Central memory CD8-positive, alpha-beta T cell (primary cell): ENCODE measurements at places on chromosomes 7 and 10.

DNA sequence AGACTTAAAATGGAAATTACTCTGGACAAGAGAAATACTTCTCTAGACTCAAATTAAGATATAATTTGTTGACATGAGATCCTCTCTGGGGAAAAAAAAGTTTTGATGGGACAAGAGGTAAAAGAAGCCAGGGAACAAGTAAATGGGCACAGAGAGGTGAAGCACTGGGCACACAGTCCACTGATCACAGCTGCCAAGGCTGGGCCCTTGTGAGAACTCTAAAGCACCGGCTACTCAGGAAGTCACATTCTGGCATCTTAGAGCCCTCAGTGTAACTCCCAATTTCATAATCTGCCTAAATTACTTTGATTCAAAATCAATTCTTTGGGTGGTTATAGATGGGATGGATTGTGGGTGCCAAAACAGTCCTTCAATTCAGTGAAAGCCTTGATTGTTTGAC lies 123.2 kb upstream of the CACNA2D1 start:
- DNase-seq: no peak
- H3K27ac ChIP-seq: no peak overlapping the region
- H3K4me1 ChIP-seq: no peaks in the 10 kb centered on the region
- H3K27me3 ChIP-seq: no peaks in the 10 kb centered on the region
- no peaks in the 10 kb centered on the region for H3K36me3 ChIP-seq

- no peak overlapping the region for H3K27ac ChIP-seq
- peaks cover 13% of the 10 kb centered on the region for H3K27me3 ChIP-seq
- H3K36me3 ChIP-seq: peaks cover 8% of the 10 kb centered on the region
- peaks cover 5% of the 10 kb centered on the region for H3K4me1 ChIP-seq
Measured at GRCh38 chr10:59625721-59626522, 83.7 kb downstream of the SLC16A9 start.

GRCh38 chr10:20670579-20670978 lies 226.5 kb downstream of the NEBL start:
- H3K27ac ChIP-seq: no peak overlapping the region
- H3K36me3 ChIP-seq: no peaks in the 10 kb centered on the region
- no peak overlapping the region for H3K4me3 ChIP-seq
- H3K4me1 ChIP-seq: no peaks in the 10 kb centered on the region
- DNase-seq: no peak
- no peaks in the 10 kb centered on the region for H3K27me3 ChIP-seq

GRCh38 chr7:71601851-71602250 lies 469.9 kb downstream of the GALNT17 start:
- no peaks in the 10 kb centered on the region for H3K4me1 ChIP-seq
- H3K27me3 ChIP-seq: no peaks in the 10 kb centered on the region
- no peaks in the 10 kb centered on the region for H3K36me3 ChIP-seq
- DNase-seq: no peak
- no peak overlapping the region for H3K27ac ChIP-seq

- no peak overlapping the region for H3K27ac ChIP-seq
- DNase-seq: no peak
- peaks cover 14% of the 10 kb centered on the region for H3K4me1 ChIP-seq
Measured at GRCh38 chr7:24756545-24757352, 515 bp downstream of the GSDME start.

GRCh38 chr10:78038791-78039547 lies 5.3 kb downstream of the RPS24 start:
- H3K36me3 ChIP-seq: peaks cover 68% of the 10 kb centered on the region
- H3K27ac ChIP-seq: no peak overlapping the region
- no peak for DNase-seq
- peaks cover 66% of the 10 kb centered on the region for H3K4me1 ChIP-seq

DNA sequence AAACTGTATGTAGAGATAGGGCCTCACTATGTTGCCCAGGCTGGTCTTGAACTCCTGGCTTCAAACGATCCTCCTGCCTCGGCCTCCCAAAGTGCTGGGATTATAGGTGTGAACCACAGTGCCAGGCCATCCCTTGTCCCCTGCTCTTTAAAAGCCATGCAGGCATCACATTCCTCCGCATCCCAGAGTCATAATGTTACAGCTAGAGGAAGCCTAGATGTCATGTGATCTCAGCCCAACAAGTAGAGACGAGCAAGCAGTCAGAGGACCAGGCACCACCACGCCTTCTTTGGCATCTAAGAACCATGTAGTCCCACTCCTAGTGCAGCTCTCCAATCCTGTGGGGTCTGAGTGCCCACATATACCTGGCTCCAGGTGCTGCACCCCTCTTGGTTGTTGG lies 13.1 kb downstream of the PODXL start:
- H3K36me3 ChIP-seq: peaks cover 2% of the 10 kb centered on the region
- no peak for DNase-seq
- H3K27me3 ChIP-seq: peaks cover 11% of the 10 kb centered on the region
- H3K27ac ChIP-seq: no peak overlapping the region

GRCh38 chr7:9097565-9098060 lies 664.2 kb downstream of the NXPH1 start:
- H3K36me3 ChIP-seq: no peaks in the 10 kb centered on the region
- no peaks in the 10 kb centered on the region for H3K27me3 ChIP-seq

GRCh38 chr10:72702868-72703581 lies 11.1 kb downstream of the MCU start:
- H3K27me3 ChIP-seq: no peaks in the 10 kb centered on the region
- no peaks in the 10 kb centered on the region for H3K36me3 ChIP-seq
- no peak for DNase-seq
- H3K4me3 ChIP-seq: no peak overlapping the region

GRCh38 chr10:29157321-29157720 lies 131.5 kb upstream of the LYZL1 start:
- H3K27ac ChIP-seq: no peak overlapping the region
- no peak overlapping the region for H3K4me3 ChIP-seq
- no peaks in the 10 kb centered on the region for H3K36me3 ChIP-seq
- H3K27me3 ChIP-seq: peaks cover 18% of the 10 kb centered on the region
- no peak for DNase-seq
- H3K4me1 ChIP-seq: no peaks in the 10 kb centered on the region

DNA sequence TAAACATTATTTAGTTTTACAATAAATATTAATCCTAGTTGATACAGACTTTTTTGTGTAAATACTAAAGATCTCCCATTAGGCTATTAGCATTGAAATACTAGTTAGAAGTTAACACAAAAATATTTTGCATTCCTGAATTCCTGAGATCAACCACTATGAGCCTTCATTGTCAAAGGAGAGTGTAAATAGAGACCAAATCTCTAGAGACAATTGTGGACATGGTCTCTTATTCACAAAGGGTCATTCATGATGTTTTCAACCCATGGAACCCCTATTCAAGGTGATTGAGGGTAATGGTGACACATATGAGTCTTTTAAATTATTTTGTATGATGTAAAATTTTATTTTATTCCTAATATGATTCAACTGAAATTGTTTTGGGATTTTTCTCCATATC lies 1454.8 kb upstream of the LRRTM3 start:
- H3K4me1 ChIP-seq: no peaks in the 10 kb centered on the region
- H3K36me3 ChIP-seq: no peaks in the 10 kb centered on the region
- no peaks in the 10 kb centered on the region for H3K27me3 ChIP-seq
- DNase-seq: no peak
- no peak overlapping the region for H3K27ac ChIP-seq

- no peak overlapping the region for H3K27ac ChIP-seq
- H3K36me3 ChIP-seq: no peaks in the 10 kb centered on the region
- no peaks in the 10 kb centered on the region for H3K4me1 ChIP-seq
- no peak for DNase-seq
Measured at GRCh38 chr10:15333909-15334649, 37.0 kb downstream of the FAM171A1 start.

GRCh38 chr7:139995017-139995915 lies 67.5 kb downstream of the PARP12 start:
- no peak overlapping the region for H3K4me3 ChIP-seq
- peaks cover 15% of the 10 kb centered on the region for H3K27me3 ChIP-seq
- H3K36me3 ChIP-seq: no peaks in the 10 kb centered on the region
- no peaks in the 10 kb centered on the region for H3K4me1 ChIP-seq
- no peak for DNase-seq

- no peaks in the 10 kb centered on the region for H3K27me3 ChIP-seq
- no peak for DNase-seq
- peak overlapping the region; percentile 89 for H3K27ac ChIP-seq
- peaks cover 14% of the 10 kb centered on the region for H3K36me3 ChIP-seq
- H3K4me1 ChIP-seq: peaks cover 19% of the 10 kb centered on the region
- H3K4me3 ChIP-seq: peak overlapping the region; percentile 85
Measured at GRCh38 chr10:103660364-103661197, 167.1 kb downstream of the NEURL1 start.

DNA sequence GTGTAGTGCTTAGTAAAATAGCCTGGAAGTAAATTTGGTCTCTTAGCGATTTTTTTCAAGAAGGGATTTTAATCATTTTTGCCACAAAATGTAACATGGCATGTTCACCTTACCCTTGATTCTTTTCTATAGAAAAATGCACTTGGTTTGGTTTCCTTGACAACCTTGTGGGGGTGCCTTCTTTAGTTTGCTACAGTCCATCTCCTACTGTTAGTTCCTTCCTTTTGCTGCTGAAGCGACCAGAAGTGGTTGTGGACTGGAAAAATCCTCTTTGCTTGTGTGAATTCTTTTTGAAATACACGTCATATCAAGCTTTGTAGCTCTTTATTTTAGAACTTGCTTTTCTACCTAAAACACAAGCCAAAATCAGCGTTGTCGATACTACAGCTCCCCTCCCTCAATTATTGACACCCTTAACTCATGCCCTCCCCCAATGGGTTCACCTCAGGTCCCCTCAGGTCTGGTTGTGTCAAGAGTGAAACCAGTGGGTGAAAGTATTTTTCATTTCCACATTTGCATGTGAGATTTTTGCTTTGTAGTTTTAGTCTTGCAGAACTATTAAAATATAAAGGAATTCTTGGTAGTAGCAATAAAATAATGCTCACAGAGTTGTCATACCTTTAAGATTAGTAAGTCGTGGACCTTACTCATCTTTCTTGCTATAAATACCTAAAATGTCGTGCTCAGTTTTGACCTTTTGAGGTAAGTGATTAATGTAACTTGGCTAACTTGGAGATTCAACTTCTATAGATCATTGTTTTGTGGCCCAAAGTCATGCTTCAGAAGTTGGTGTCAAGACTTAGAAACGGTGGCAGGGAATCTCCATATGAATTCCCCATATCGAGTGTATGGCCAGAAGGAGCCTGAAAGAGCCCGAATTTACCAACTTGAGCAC lies 1.5 kb downstream of the ACTR3B start:
- DNase-seq: no peak
- peaks cover 9% of the 10 kb centered on the region for H3K36me3 ChIP-seq
- peak overlapping the region; percentile 84 for H3K27ac ChIP-seq
- peak overlapping the region; percentile 80 for H3K4me3 ChIP-seq
- peaks cover 15% of the 10 kb centered on the region for H3K4me1 ChIP-seq

- DNase-seq: no peak
- peaks cover 10% of the 10 kb centered on the region for H3K4me1 ChIP-seq
- H3K36me3 ChIP-seq: peaks cover 44% of the 10 kb centered on the region
- no peaks in the 10 kb centered on the region for H3K27me3 ChIP-seq
Measured at GRCh38 chr10:87960230-87960629, 96.8 kb downstream of the PTEN start.

- no peak for DNase-seq
- no peaks in the 10 kb centered on the region for H3K27me3 ChIP-seq
- peaks cover 28% of the 10 kb centered on the region for H3K36me3 ChIP-seq
- H3K4me1 ChIP-seq: peaks cover 70% of the 10 kb centered on the region
- no peak overlapping the region for H3K4me3 ChIP-seq
Measured at GRCh38 chr7:106896231-106896630, 31.1 kb downstream of the PIK3CG start.

- H3K4me1 ChIP-seq: no peaks in the 10 kb centered on the region
- peaks cover 10% of the 10 kb centered on the region for H3K27me3 ChIP-seq
- no peak overlapping the region for H3K27ac ChIP-seq
- H3K4me3 ChIP-seq: no peak overlapping the region
Measured at GRCh38 chr10:34513636-34514035, 301.5 kb downstream of the PARD3 start.

- no peak overlapping the region for H3K4me3 ChIP-seq
- H3K27ac ChIP-seq: no peak overlapping the region
- H3K27me3 ChIP-seq: no peaks in the 10 kb centered on the region
- no peak for DNase-seq
- no peaks in the 10 kb centered on the region for H3K36me3 ChIP-seq
Measured at GRCh38 chr10:34305189-34305588, 509.9 kb downstream of the PARD3 start.

DNA sequence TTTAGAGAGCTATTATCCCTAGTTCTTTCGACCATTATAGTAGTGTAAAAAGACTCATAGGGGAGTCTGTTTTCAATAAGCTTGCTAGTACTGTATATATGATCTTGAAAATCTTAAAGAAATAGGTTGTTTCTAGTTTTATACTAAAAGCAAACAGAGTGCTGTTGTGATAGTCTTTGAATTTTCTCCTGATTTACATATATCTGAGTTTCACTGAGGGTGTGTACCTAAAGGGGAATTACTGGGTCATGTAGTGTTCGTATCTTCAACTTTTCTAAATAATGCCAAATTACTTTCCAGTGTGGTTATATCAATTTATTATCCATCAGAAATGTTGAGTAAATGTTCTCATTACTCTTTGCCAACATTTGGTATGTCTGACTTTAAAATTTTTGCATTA lies 70.8 kb upstream of the BAMBI start:
- peak overlapping the region; percentile 68 for H3K27ac ChIP-seq
- DNase-seq: no peak
- H3K4me3 ChIP-seq: no peak overlapping the region
- peaks cover 51% of the 10 kb centered on the region for H3K36me3 ChIP-seq
- H3K27me3 ChIP-seq: no peaks in the 10 kb centered on the region

DNA sequence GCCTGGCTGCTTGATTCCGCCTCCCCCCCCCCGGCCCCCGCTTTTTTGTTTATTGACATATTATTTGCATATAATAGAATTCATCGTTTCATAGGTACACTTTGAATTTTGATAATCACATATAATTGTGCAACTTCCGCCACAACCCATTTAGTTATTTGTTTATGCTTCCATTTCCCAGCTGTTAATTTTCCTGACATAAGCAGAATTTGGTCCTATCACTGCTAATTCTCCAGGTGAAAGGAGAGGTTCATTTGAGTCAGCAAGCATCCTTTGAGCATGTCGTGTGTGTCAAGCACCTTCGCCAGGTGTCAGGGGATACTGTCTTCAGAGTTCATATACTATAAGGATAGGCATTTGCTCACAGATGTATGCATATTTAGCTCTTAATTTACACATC lies 102.2 kb downstream of the CELF2 start:
- no peaks in the 10 kb centered on the region for H3K4me1 ChIP-seq
- H3K36me3 ChIP-seq: no peaks in the 10 kb centered on the region

GRCh38 chr10:127949831-127950230 lies 42.9 kb downstream of the PTPRE start:
- H3K27me3 ChIP-seq: peaks cover 28% of the 10 kb centered on the region
- no peak overlapping the region for H3K4me3 ChIP-seq
- no peak overlapping the region for H3K27ac ChIP-seq

DNA sequence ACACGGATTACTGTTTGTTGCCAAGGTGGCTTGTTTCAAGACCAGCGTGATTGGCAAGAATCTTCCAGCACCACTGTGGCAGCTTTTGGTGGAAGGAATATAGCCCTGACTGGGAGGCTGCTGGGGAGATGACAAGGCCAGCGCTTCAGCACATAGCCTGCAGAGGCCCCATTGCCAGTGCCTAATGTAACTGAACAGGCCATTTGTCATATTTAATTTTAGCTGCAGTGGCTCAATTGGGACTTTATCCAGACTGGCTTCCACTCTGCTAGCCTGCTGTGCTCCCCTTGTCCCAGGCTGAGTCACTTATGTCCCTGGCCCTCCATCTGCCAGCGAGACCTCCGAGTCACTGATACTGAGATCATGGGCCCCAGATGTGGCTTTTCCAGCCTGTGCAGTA lies 483.1 kb downstream of the GALNT17 start:
- DNase-seq: no peak
- H3K27me3 ChIP-seq: no peaks in the 10 kb centered on the region
- no peaks in the 10 kb centered on the region for H3K4me1 ChIP-seq
- H3K27ac ChIP-seq: no peak overlapping the region
- H3K4me3 ChIP-seq: no peak overlapping the region

- H3K27me3 ChIP-seq: peaks cover 38% of the 10 kb centered on the region
- H3K4me1 ChIP-seq: peaks cover 6% of the 10 kb centered on the region
- no peaks in the 10 kb centered on the region for H3K36me3 ChIP-seq
- DNase-seq: no peak
- H3K4me3 ChIP-seq: no peak overlapping the region
Measured at GRCh38 chr7:4962872-4963775, 4.1 kb upstream of the MMD2 start.
